ENCODE measurements at places on chromosomes 3 and 15.

DNA sequence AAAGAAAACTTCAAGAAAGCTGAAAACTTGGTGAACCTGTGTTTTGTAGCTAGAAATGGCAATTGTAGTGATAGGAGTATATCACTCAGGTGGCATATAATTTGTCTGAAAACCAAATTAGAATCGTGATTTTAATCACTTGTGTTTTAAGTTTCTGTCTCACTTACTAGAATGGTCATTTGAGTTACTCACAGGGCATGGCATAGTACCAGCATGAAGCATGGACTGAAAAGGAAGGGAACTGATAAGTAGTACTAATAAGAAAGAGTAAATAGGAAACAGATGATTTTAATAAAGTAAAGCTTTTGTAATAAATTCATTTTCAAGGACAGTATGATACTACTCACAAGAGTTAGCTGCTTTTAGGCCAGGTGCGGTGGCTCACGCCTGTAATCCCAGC is 22.1 kb downstream of the OSBPL11 start:
- no peak for DNase-seq

GRCh38 chr15:57522148-57522547 is 69.6 kb upstream of the MYZAP start:
- DNase-seq, result no peak

- DNase-seq, result peak; percentile 62
These were observed 763 bp downstream of the GOLGB1 start for GRCh38 chr3:121748680-121749275.

DNA sequence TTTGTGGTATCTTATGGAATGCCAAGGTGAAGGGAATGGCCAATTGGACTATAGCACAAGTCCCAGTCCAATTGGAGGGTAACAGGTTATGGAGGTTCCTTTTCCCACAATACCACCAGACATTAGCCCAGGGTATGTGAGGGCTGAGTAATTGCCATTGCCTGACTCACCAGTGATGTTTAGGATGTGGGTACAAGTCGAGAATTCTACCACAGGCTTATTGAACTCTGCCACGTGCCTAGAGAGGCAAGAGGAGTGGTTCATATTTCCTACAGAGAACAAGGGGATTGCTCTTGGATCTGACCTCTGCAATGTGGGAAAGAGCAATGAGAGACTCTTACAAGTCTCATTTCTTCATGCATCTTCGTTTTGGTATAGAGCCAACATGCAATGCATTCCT is 85.0 kb upstream of the XCR1 start:
- DNase-seq, result no peak

- DNase-seq, result no peak
These were observed 33.5 kb downstream of the HERC1 start for GRCh38 chr15:63800241-63800640.

DNA sequence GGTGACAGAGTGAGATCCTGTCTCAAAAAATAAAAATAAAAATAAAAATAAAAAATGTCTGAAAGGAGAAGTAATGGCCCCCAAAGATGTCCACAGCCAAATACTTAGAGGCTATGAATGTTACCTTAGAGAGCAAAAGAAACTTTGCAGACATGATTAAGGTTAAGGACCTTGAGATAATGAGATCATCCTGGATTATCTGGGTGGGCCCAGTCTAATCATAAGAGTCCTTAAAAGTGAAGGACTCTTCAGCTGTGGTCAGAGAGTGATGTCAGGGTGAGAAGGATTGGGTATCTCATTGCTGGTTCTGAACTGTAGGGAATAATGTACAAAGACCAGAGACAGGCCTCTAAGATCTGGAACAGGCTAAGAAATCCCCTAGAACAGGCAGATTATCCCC is 84.9 kb upstream of the POU1F1 start:
- no peak for DNase-seq

DNA sequence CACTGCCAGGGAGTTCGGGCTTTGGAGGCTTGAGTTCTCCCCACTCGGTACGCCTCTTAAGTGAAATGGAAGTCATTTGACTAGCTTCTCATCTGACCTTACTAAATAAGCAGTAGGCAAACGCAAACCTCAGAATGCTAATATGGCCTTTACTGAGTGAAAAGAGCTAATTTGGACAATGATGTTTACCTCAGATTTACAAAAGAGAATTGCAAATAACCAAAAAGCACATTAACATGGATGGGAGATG is 1.6 kb upstream of the RNU6-1 start:
- peak; percentile 45 for DNase-seq

All from NAMALWA (cell line).